A172 (cell line): ENCODE measurements at places on chromosomes 4 and X. TPM values are rescaled to one million over a fixed set of nuclear protein-coding genes. Genes with fewer than 3 reads are reported as not detected.

- DNase-seq = no peak
Observed at GRCh38 chr4:143282211-143282707, 54.4 kb upstream of the GAB1 start.

- DNase-seq = no peak
Observed at GRCh38 chrX:86047936-86048280, 550 bp upstream of the CHM start.

DNA sequence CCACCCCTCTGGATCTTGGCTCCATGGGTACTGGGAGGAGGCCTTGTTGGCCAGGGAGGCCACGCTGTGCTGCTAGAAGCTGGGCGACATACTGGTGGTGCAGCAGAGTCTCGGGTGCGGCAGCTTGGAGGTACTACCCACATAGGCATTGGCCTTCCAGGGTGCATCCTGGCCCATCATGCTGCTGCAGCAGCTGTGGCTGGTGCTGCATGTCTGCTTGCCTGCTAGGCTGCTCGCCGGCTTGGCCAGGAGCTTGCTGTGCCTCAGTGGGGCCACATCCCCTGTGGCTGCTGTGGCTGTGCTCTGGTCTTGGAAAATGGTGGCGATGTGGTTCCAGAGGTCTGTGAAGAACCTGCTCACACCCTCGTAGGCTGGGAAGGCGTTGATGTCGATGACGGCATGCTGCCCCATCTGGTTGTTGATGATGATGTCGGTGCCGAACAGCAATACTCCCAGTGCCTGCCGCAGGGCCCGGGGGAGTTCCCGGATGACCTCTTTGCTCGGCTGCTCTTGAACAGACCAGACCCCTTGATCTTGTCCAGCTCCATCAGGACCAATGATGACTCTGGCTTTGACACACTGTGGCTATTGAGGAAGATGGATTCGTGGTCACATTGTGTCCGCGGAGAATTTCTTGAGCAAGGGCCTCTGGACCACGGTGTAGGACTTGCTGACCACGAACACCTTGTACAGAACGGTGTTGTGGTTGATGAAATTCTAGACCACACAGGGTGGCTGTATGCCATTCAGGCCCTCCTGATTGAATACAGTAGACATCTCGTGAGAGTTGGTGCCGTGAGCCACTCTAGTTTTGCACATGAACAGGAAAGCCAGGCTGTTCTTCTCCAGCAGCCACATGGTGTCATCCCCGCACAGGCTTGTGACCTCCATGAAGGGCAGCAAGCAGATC lies 11.8 kb downstream of the RBM10 start:
- DNase-seq = no peak

GRCh38 chr4:38069271-38069760 lies 109.1 kb downstream of the PTTG2 start:
- peak; percentile 56 for DNase-seq

- peak; percentile 90 for DNase-seq
Observed at GRCh38 chr4:3106339-3107186, 32.1 kb downstream of the HTT start.

DNA sequence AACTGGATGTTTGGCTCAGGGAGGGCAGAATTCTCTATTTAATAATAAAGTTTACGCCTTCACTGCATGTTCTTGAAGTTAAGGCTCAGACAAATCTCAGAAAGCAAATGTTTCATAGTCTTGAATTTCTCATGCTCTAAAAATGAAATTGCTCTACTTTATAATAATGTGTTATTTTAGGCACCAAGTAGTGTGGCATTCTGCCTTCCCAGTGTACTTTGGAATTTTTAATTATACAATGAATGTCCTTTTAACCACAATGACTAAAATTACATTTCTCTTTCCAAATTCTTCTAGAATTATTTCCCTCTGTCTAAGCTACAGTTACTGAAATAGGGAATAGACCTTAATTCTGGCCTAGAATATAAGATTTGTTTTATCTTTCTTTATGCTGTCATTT lies 97.9 kb upstream of the PDE5A start:
- peak; percentile 23 for DNase-seq

- no peak for DNase-seq
Observed at GRCh38 chr4:77194989-77195388, 38.0 kb downstream of the CCNG2 start.

The SERTM2 gene
- not detected in 2 replicates for total RNA-seq

The GATB gene
- 20.2 and 22.6 TPM in 2 replicates for total RNA-seq

The GPC3 gene
- total RNA-seq = not detected in 2 replicates

The HPSE gene
- total RNA-seq = 1.3 and 2.3 TPM in 2 replicates

- DNase-seq = no peak
Observed at GRCh38 chr4:140109737-140110136, 44.2 kb downstream of the MAML3 start.

GRCh38 chr4:123312951-123313592 lies 83.5 kb upstream of the SPRY1 start:
- DNase-seq = no peak

DNA sequence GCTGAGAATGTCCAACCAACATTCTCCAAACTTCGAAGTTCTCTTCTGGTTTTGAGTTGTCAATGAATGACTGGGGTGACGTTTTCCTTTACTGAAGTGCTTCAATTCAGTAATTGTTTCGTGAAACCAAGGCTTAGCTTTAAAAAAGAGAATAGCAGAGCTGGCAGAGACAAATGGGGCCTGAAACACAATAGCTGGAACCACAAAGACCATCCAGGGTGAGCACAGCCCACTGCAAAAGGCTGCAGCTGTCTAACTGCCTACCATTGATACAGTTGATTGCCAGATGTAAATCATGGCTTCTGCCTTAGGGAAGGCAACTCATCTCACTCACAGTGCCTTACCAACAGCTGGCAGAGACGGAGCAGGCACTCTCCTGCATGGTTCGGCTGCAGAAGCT lies 78.7 kb upstream of the ZNF518B start:
- no peak for DNase-seq

DNA sequence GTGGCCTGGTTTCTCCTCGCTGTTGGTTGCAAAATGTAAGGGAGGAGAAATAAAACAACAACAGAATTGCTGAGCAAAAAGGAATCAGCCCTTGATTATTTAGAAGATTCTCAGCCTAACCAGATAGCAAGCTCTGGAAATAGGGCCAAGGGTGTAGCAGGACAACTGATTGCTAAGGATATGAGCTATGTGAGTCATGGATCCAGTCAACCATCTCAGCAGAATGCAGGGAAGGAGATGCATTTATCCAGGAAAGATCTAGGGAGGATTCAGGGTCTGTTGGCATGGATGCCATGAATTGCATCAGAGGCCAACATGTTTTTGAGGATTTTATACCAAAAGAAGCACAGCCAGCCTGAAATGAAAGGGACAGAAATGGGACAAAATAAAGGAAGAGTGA lies 2.2 kb upstream of the XAGE3 start:
- DNase-seq = no peak

The CCSER1 gene
- not detected in 2 replicates for total RNA-seq

DNA sequence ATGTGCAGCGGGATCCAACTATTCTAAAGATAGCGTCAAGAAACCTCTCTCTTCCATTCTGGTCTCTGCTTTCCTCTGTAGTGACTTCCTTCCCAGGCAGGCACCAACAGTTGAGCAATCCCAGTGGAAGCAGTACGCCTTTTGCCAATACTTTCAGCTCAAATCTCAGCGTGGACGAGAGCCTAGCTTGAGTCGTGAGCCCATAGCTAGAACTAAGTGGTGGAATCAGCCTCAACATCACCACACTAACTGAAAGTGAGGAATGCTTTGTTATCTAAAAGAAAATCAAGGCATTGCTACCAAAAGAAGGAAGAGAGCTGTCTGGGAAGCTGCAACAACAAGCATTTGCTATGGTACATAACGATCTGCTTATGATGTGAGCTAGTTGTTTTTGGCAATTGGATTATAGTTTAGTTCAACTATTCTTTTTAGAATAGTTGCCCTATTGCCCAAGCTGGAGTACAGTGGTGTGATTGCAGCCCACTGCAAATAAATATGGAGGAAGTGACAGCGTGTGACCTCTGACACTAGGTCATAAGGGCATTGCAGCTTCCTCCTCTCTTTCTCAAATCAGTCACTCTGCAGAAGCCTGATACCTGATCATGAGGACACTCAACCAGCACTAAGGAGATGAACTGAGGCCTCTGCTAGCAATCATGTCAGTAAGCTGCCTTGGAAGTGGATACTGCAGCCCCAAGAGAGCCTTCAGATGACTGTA lies 24.7 kb upstream of the FRYL start:
- DNase-seq = no peak

- DNase-seq = no peak
Observed at GRCh38 chr4:169941141-169941540, 85.1 kb downstream of the MFAP3L start.

DNA sequence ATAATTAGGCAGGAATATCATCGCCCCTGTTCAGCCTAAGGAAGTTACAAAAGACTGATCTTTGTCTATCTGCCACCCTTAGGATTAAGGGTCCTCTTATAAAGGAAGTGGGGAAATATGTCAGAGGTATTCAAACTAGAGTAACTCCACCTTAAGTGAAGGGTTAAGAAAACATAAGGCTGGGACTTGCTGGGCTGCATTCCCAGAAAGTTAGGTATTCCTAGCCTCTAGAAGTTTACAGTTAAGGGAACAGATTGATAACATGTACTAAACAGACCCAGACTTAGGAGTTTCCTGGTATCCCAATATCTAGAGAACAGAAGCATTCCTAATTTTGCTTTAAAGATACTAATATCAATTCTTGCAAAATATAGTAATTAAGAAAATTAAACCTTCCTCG lies 6.0 kb downstream of the CXCL2 start:
- DNase-seq = no peak

The CXCL9 gene
- total RNA-seq = not detected in 2 replicates

DNA sequence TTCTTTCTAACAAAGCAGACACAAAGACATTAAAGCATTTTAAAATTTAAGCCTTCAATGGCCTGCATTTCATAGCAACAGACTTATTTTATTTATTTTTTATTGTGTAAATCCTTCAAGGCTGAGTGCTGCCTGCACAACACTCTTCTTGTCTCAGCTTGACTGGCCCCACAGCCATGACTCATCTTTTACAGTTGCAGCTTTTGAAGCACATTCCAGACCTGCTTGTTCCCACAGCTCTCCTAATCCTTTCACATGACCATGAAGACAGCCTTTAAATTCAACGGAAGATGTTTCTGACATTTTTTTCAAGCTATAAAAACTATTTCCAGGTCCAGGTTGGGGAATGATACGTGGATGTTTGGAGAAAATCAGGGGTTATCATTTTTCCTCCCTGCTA lies 276.9 kb upstream of the TACR3 start:
- DNase-seq = peak; percentile 90

DNA sequence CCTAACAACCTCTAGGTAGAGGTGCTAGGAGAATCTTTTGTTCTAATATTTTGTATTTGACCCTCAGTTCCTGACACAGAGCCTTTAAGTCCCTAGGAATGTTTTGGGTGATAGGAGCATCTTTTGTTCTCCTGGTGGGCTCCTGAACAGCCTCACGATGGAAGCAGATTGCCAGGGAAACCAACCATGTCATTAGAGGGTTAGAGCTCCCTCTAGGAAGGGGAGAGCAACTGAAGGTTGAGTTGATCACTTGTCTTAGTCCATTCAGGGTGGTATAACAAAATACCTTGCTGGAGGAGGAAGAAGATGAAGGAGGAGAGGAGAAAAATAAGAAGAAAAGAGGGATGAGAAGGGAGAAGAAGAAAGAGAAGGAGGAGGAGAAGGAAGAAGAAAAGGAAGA lies 9.2 kb downstream of the VCX start:
- no peak for DNase-seq

- DNase-seq = peak; percentile 11
Observed at GRCh38 chr4:1410491-1411325, 4.5 kb upstream of the NKX1-1 start.

The TEX13D gene
- not detected in 2 replicates for total RNA-seq

The OFD1 gene
- total RNA-seq = 12.2 and 23.8 TPM in 2 replicates

- DNase-seq = no peak
Observed at GRCh38 chrX:4249401-4249800, 536.0 kb upstream of the PRKX start.

DNA sequence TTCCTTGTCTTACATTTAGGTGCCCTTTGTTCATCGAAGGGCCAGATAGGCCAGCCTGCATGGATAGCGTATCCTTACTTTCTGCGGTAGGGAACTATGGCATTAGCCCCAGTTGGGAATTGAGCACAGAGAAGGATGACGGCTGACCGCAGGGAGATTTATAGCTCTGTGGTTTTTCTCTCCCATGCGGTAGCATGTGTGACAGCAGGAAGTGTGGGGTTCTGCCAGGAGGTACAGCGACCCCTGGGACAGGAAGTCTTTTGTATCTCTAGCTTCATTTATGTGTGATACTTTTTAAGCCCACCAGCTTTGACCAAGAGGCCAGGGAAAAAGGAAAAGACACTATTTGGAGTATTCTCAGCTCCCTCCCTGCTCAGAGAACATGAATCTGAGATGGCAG lies 33.1 kb downstream of the GAB3 start:
- peak; percentile 96 for DNase-seq

The TCEANC gene
- total RNA-seq = 3.0 and 5.6 TPM in 2 replicates

DNA sequence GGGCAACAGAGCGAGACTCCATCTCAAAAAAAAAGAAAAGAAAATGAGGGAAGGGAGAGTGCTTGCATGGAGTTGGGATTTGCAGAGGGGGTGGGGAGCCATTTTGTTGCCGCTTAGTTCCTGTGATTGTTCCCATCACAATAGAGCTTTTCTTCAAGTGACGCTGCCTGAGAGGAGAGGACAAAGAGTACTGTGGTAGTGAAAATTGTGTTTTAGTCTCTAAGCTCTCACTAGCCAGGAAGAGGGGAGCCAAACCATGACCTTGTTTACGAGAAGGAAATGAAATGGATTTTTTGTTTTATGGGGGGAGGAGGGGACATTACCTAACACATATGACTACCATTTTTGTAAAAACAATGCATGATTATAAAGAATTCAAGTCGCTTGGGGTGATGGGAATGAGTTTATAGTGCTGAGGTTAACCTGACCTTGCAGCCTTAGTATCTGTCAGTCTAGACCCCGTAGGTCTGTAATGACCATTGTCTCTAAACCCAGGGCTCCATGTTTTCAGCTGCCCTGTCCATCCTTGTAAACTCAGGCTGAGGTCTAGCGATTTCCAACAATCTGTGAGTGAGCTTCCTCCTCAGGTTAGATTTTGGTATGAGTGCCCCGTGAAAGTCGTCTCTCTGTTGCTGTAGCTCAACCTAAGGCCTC lies 18.8 kb downstream of the SRD5A3 start:
- no peak for DNase-seq

GRCh38 chrX:77597090-77597489 lies 149.9 kb downstream of the FGF16 start:
- DNase-seq = peak; percentile 2

The RTL9 gene
- 0.02 and 0.03 TPM in 2 replicates for total RNA-seq

DNA sequence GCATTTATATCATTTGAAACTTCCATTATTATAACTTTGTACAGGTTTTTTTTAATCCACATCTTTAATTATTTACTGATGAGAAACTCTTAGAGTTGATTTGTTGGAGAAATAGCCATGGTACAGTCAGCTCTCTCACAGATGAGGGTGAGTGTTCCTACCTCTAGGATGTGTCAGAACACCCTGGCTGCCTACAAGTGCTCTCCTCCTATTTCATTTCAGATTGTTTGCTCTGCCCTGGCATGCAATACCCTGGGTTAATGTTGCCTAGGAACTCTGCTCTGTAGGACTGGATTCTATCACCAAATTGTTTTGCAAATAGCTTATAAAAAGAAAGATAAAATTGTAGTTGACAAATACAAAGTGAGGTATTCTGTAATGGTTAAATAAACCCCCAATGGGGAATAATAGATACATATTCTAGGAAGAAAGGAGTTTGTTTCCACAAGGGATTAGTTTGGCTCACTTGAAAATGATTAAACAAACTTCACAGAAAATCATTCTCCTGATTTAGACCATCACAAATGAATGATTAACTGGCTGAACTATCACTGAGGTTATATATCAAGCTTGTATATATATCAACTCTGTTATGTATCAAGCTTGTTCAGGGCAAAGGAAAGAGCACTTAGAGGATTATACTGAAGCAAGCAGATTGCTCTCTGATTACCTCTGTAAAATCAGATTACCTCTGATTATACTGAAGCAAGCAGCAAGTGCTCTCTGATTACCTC lies 150.0 kb downstream of the PDE5A start:
- DNase-seq = no peak
